ENCODE measurements at places on chromosomes 1 and 21.

GRCh38 chr1:15323351-15323988 is 76.4 kb downstream of the FHAD1 start:
- peak; percentile 86 for DNase-seq

DNA sequence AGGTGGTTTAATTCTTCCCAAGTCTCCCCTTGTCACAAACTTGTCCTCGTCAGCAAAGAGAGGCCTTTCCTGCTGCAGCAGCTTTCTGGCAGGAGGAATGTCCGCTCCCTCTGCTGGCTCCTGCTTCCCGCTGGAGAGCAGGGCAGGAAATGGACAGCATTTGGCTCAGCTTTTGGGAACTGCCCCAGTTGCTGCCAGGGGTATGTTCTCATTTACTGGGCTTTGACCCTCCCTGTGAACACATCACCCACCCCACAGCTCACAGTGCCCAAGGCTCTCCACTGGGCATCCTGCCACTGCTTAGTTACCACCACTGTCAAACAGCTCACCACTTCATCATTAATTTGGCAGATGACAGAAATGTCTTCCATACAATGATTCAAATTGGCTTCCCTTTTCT is 75.4 kb downstream of the MRPL37 start:
- DNase-seq: no peak

DNA sequence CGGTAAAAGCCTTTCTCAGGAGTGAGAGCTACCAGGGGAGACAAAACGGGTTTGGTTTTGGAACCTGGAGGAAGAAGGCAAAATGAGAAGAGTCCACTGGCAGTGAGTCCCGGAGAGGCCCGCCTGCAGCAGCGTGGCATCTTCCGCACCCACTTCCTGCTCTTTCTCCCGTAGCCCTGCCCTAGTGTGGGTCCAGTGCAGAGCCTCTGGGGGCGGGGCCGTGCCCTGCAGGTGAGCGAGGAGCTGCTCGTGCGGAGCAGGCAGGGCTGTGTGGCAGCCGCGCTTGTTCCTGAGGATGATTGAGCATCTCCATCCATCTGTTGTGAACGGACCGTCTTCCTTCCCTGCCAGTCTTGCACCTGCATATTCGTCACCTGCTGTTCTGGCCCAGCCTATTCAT is 66.5 kb downstream of the PEX14 start:
- DNase-seq: no peak

- no peak for DNase-seq
These were observed 206.9 kb downstream of the ASTN1 start for GRCh38 chr1:176957603-176958002.

GRCh38 chr1:161885003-161885402 is 118.9 kb downstream of the ATF6 start:
- no peak for DNase-seq

GRCh38 chr1:218667781-218668516 is 322.8 kb downstream of the TGFB2 start:
- DNase-seq: no peak

DNA sequence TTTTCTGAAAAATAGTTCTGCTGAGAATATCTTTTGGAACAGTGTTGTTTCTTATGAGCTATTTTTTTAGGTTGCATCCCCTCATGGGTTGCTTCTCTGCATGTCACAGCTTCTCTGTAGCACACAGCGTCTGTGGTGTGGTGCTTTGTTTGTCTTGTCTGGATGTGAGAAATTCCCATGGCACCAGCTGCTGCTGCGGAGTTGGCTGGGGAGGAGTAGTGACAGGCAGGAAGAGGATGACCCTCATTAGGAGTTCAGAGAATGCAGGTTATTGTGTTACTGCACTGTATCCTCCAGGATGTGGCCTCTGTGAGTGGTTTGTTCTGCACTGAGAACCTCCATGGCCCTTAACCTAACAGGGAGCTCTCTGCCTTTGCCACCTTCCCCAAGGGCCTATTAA is 64.8 kb downstream of the TSEN15 start:
- no peak for DNase-seq

DNA sequence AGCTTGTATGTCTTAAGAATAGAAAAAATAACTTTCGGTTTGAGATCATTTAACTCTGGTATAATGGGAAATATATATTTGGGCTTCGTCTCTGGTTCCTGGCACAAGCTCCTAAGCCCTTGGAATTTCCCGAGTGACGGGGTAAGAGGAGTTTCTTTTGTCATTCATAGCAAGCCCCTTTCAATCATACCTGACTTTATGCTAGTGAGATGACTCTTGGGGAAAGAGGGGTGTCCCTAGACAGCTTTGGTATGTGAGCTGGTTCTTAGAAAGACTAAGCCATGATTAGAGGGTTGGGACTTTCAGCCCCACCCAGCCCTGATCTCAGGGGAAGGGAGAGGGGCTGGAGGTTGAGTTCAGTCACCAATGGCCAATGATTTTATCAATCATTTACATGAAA is 13.9 kb upstream of the MTARC1 start:
- no peak for DNase-seq

DNA sequence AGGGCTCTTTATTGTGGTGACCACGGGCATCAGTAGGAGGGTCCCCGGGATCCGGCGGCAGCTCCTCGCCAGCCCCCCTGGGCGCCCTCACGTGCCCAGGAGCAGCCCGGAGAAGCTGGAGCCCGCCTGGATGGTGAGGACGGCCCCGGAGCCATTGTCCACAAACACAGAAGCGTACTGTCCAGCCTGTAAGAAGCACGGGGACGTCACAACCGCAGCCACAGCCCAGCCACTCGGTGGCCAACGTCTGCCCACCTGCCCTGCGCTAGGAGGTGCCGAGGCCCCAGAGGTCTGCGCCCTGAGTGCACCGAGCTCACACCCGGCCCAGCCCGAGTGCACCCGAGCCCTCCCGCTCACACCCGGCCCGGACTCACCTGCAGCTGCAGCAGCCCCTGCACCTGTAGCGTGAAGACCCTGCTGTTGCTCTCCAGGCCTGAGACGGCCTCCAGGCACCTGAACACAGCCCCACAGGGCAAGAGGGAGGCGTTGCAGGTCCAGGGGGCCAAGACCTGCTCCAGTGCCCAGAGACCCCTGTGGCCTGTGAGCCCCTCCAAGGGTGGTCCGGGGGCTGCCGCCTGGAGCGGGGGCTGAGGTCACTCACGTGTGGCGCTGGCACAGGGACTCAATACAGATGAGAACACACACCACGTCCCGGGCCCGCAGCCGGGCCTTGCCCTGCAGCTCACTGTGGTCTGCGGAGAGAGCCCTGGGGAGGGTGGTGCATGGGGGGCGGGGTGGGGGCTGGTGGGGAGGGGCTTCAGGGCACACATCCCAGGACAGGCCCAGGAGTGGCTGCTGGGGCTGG is 3.9 kb downstream of the C1QTNF12 start:
- DNase-seq: no peak

All from hematopoietic multipotent progenitor cell treated with erythropoietin and hydrocortisone succinate and interleukin-3 and kit ligand, for 6 days (in vitro differentiated cells).